Suprapubic skin (tissue), 4 donors: ENCODE measurements at places on chromosomes 13 and 19. TPM values are rescaled to one million over a fixed set of nuclear protein-coding genes. Genes with fewer than 3 reads are reported as not detected.
A peak's percentile ranks its signal among the peaks of the same experiment; 100 is the strongest.

GRCh38 chr13:112971288-112971643 is 2.3 kb downstream of the MCF2L start:
- no peak overlapping the region for H3K4me3 ChIP-seq
- H3K4me1 ChIP-seq = peaks cover 30% of the 10 kb centered on the region
- H3K36me3 ChIP-seq = no peaks in the 10 kb centered on the region
- H3K27ac ChIP-seq = no peak overlapping the region
- H3K27me3 ChIP-seq = peaks cover 41% of the 10 kb centered on the region
- DNase-seq = peak; percentile 34

DNA sequence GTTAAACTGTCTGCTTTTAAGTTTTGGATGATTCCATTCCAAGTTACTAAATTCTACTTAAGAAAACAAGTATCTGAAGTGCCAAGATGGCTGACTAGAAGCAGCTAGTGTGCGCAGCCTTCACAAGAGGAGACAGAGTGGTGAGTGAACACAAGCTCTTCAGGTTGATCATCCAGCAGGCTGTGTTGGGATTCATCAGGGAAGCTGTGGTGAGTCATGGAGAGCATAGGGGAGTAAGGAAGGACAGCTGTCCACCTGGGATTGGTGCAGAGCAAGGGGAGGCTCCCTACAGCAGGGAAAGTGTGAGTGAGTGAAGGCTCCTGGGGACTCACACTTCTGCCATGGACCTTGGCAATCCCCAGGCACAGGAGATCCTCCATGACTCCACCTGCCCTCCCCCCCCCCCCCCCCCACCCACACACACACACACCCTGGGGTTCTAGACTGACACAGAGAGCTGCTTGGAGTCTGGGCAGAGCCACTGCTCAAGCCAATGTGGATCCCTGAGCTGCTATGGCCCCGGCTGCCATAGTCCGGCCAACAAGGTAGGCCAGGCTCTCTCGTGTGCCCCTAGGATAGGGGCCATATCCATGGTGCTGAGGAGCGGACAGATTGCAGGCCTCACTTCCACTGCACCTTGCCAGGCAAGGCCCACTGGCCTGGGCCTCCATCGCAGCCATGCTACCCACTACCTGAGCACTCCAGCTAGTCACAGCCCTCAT is 23.5 kb downstream of the SLC25A15 start:
- H3K36me3 ChIP-seq = peaks cover 29% of the 10 kb centered on the region
- H3K27ac ChIP-seq = no peak overlapping the region
- no peak overlapping the region for H3K4me3 ChIP-seq
- no peaks in the 10 kb centered on the region for H3K27me3 ChIP-seq
- no peak for DNase-seq

- no peaks in the 10 kb centered on the region for H3K36me3 ChIP-seq
- H3K4me3 ChIP-seq = no peak overlapping the region
- H3K4me1 ChIP-seq = peaks cover 43% of the 10 kb centered on the region
- no peaks in the 10 kb centered on the region for H3K27me3 ChIP-seq
- peak overlapping the region; percentile 69 for H3K27ac ChIP-seq
- no peak for DNase-seq
Observed at GRCh38 chr13:48505597-48506091, 27.2 kb downstream of the RCBTB2 start.

DNA sequence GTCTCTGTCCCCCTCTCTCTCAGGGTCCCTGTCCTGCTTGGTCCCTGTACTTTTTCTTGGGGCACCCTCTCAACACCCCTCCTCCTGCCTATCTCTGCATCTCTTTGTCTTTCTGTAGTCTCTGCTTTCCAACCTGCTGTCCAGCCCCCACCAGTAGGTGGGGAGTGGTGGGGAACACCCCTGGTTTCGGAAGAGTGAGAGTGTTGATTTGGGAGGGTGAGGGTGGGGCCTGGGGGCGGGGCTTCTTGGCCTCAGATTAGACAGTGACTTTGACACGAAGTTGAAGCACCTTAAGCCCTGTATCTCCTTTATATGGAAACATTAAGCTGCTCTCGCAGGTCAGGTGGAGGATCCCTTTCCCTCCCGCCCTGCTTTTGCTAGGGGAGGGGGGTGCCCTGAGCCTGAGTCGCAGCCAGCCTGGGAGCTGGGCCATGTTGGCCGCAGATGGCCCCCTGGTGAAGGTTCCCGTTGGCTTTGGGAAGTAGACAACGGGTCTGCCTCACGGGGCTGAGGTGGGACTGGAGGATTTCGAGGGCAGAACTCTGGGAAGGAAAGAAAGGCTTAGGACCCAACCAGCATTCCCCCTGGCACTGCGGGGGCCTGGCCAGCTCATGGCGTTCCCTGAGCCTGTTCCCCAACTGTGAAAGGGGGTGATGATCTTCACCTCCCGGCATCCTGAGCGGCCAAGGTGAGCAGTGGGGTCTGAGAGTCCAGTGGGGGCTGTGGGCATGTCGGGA is at the start of gene KCNJ14:
Gene KCNJ14, plus strand, starts transcription at position 404 of the 737 bp plus-strand sequence. CDS start 6,151 bp downstream, outside the sequence.
- H3K27me3 ChIP-seq = no peaks in the 10 kb centered on the region
- no peak within 1 kb of the TSS for H3K27ac ChIP-seq
- peaks cover 60% of the 10 kb centered on the region for H3K36me3 ChIP-seq
- H3K4me3 ChIP-seq = no peak within 1 kb of the TSS

- no peak overlapping the region for H3K27ac ChIP-seq
- H3K27me3 ChIP-seq = no peaks in the 10 kb centered on the region
- H3K36me3 ChIP-seq = peaks cover 43% of the 10 kb centered on the region
Observed at GRCh38 chr19:335072-335471, 9.5 kb downstream of the MIER2 start.

- no peak for DNase-seq
- H3K27ac ChIP-seq = no peak overlapping the region
- no peaks in the 10 kb centered on the region for H3K27me3 ChIP-seq
- no peaks in the 10 kb centered on the region for H3K36me3 ChIP-seq
- H3K4me1 ChIP-seq = no peaks in the 10 kb centered on the region
- H3K4me3 ChIP-seq = no peak overlapping the region
Observed at GRCh38 chr13:35630551-35631275, 154.2 kb upstream of the MAB21L1 start.

DNA sequence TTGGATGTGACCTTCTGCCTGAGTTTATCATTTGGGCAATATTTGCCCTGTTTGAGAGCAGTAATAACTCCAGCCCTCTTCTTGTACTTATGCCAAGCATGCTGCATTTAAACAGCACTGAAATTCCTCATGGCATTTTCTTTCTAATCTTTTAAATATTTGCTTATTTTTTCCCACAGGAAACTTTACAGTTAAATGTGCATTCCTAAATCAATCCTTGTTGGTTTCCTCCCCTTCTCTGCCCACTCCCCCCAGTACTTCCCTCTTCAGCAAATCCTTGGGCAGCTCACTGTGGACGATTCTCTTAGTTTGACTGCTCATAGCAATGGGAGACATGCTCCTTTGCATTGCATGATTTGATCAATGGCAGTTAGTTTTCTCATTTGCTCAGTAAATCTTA is 68.7 kb downstream of the RAP2A start:
- H3K4me3 ChIP-seq = no peak overlapping the region
- H3K27ac ChIP-seq = no peak overlapping the region
- no peaks in the 10 kb centered on the region for H3K4me1 ChIP-seq
- no peak for DNase-seq
- H3K27me3 ChIP-seq = no peaks in the 10 kb centered on the region

DNA sequence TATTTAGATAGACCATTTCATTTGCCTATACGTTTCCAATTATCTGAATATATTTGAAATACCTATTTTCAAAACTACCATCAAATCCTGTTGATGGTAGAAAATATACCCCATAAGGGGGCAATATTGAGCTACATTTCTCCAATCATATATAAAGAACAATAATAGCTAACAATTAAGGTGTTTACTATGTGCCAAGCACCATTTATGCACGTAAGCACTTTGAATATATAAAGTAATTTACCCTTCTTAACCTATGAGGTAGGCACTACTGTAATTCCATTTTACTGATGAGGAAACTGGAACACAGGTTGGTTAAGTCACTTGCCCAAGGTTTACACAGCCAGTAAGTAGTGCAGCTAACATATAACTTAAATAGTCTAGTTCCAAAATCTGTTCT is 79.2 kb downstream of the UBL3 start:
- H3K27ac ChIP-seq = no peak overlapping the region
- H3K36me3 ChIP-seq = peaks cover 22% of the 10 kb centered on the region
- no peak for DNase-seq
- H3K4me1 ChIP-seq = peaks cover 4% of the 10 kb centered on the region

DNA sequence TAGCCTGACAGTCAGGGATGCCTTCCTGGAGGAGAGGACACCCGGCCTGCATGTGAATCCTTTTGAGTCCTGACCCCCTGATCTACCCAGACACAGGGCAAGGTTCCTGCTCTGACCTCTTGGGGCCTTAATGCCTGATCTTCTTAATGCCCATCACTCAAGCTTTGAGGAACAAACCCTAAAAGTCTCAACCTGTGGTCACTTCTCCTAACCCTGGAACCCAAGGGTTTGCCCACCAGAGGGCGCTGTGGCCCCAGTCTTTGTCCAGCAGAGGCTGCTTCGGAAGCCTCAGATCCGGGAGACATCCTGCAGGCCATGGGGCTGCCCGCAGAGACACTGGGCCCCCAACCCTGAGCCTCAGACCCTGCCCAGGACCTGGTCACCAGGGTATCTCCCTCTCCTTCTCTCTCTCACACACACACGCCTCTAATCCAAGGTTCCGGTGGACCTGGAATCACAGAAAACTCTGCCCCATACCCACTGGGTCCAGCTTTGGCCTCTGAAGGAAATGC is 9.8 kb upstream of the DPF1 start:
- no peak overlapping the region for H3K4me3 ChIP-seq
- H3K4me1 ChIP-seq = peaks cover 6% of the 10 kb centered on the region
- H3K27me3 ChIP-seq = peaks cover 21% of the 10 kb centered on the region
- no peak overlapping the region for H3K27ac ChIP-seq

DNA sequence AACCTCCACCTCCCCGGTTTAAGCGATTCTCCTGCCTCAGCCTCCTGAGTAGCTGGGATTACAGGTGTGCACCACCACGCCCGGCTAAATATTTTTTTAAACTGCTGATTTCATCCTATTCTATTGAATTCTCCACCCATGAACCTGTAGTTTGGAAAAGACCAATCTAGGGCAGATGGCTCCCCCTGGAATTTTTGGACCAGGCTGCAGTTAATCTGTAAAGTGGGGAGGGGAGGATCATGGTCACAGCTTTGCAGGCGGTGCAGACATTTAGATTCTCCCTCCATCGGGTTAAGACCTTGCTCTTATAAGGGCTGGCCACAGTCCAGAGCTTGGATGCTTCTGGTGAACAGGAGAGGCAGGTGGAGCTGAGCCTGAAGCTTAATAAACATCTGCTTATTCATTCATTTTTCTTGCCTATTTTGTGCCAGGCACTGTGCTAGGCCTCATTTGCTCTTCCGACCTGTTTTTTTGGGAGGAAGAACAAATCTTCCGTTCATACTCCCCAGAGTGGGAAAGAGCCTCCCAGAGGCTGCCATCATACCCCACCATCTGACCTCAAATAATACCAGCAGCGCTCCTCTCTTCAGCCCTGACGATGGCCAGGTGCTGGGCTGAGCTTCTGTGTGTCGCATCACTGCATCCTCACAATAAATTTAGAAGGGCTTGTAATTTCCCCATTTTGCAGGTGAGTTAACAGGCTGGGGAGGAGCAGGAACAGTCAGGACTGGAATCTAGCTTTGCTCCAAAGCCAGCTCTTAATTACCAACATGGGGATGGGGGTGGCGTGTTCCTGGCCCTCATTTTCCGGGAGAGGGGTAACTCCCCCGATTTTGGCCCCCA is 902 bp upstream of the CCDC106 start:
- H3K4me1 ChIP-seq = peaks cover 55% of the 10 kb centered on the region
- DNase-seq = no peak
- H3K27ac ChIP-seq = peak overlapping the region; percentile 82
- H3K36me3 ChIP-seq = peaks cover 13% of the 10 kb centered on the region
- H3K4me3 ChIP-seq = peak overlapping the region; percentile 90
- H3K27me3 ChIP-seq = no peaks in the 10 kb centered on the region

DNA sequence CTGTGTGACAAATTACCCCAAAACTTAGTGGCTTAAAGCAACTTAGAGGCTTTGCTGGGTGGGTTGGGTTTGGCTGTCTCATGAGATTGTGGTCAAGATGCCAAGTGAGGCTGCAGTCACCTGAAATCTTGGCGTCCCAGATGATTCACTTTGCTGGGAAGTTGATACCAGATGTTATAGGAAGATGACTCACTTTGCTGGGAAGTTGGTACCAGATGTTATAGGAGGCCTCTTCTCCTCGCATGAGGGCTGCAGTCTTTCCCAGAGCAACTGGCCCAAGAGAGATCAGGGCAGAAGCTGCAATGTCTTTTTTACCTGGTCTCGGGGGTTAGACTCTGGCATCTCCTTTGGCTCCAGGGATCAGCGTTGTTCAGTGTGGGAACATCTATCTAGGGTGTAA is 16.8 kb downstream of the TEX29 start:
- H3K4me3 ChIP-seq = no peak overlapping the region
- H3K36me3 ChIP-seq = no peaks in the 10 kb centered on the region
- H3K27ac ChIP-seq = no peak overlapping the region
- H3K4me1 ChIP-seq = no peaks in the 10 kb centered on the region

GRCh38 chr19:47305309-47305751 is 4.3 kb upstream of the C5AR1 start:
- H3K4me1 ChIP-seq = peaks cover 7% of the 10 kb centered on the region
- no peak overlapping the region for H3K4me3 ChIP-seq
- H3K27ac ChIP-seq = no peak overlapping the region
- H3K36me3 ChIP-seq = no peaks in the 10 kb centered on the region

GRCh38 chr13:35994131-35994966 is 136.8 kb downstream of the DCLK1 start:
- no peak overlapping the region for H3K4me3 ChIP-seq
- H3K4me1 ChIP-seq = peaks cover 12% of the 10 kb centered on the region
- H3K27me3 ChIP-seq = no peaks in the 10 kb centered on the region
- DNase-seq = no peak

- peaks cover 14% of the 10 kb centered on the region for H3K36me3 ChIP-seq
- peak within 1 kb of the TSS; percentile 62 for H3K4me3 ChIP-seq
- H3K4me1 ChIP-seq = peaks cover 16% of the 10 kb centered on the region
Observed at GRCh38 chr19:55624109-55625003, at the start of gene ZNF784. Gene ZNF784 (minus strand): TSS chr19:55624566. CDS start chr19:55624561, 5 bp downstream.

DNA sequence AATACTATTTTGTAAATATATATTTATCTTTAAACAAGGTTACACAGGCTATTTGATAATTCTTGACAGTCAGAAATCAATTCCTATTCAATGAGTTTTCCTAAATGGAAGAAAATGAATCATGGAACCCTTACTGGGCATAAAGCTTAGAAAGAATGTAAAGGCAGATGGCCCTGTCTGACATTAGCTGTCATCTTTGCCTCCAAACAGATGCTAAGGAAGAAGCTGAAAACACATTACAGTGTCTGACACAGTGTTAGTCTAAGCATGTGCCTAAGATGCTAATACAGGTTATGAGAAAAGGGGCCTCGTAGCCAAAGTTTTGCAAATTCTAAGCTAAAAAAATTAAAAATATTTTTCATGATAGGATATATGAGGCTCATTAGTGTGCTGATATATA is 112.8 kb downstream of the ITGBL1 start:
- H3K36me3 ChIP-seq = no peaks in the 10 kb centered on the region
- H3K4me1 ChIP-seq = no peaks in the 10 kb centered on the region
- H3K27ac ChIP-seq = no peak overlapping the region

CCDC194 gene
- total RNA-seq = not detected

KIR3DL2 gene
- not detected for total RNA-seq

ATP8B3 gene
- total RNA-seq = 2.0 TPM

ATXN8OS gene
- total RNA-seq = not detected

ATP1A3 gene
- not detected for total RNA-seq

GATAD2A gene
- total RNA-seq = 88.8 TPM

MFSD12 gene
- 142 TPM for total RNA-seq

ZNF382 gene
- total RNA-seq = 0.89 TPM

COX6B1 gene
- 449 TPM for total RNA-seq
